Activated naive CD8-positive, alpha-beta T cell treated with anti-CD3 and anti-CD28 coated beads for 36 hours (primary cell): ENCODE measurements at places on chromosomes 3 and 15. TPM values are rescaled to one million over a fixed set of nuclear protein-coding genes. Genes with fewer than 3 reads are reported as not detected.

GPR27 gene
- 0.91 TPM for total RNA-seq

DNA sequence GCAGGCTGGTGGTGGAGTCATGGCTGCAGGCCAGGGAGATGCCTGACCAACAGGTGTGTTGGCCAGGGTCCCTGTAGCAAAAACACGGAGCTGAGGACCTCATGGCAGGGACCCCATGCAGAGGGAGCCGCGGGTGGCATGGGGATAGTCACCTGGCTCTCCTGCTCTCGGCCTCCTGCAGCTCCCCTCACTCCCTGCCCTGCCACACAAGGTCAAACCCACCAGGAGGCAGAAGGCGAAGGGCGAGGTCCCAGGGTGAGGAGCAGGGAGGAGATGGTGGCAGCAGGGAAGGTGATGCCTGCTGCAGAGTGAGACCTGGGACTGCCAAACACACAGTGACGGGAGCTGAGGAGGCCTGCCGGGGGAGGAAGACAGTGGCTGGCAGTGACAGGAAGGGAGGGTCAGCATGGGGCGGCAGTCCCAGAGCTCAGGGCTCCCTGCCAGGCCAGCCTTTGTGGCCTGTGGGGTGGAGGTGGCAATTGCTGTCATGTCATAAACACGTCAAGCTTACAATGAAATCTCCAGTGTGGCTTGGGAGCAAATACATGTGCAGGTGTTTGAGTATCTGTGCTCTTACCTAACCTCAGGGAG, 144.3 kb downstream of the TJP1 start:
- DNase-seq, result no peak
- H3K27ac ChIP-seq, result no peak overlapping the region
- H3K27me3 ChIP-seq, result peaks cover 42% of the 10 kb centered on the region
- H3K4me1 ChIP-seq, result no peaks in the 10 kb centered on the region

DNA sequence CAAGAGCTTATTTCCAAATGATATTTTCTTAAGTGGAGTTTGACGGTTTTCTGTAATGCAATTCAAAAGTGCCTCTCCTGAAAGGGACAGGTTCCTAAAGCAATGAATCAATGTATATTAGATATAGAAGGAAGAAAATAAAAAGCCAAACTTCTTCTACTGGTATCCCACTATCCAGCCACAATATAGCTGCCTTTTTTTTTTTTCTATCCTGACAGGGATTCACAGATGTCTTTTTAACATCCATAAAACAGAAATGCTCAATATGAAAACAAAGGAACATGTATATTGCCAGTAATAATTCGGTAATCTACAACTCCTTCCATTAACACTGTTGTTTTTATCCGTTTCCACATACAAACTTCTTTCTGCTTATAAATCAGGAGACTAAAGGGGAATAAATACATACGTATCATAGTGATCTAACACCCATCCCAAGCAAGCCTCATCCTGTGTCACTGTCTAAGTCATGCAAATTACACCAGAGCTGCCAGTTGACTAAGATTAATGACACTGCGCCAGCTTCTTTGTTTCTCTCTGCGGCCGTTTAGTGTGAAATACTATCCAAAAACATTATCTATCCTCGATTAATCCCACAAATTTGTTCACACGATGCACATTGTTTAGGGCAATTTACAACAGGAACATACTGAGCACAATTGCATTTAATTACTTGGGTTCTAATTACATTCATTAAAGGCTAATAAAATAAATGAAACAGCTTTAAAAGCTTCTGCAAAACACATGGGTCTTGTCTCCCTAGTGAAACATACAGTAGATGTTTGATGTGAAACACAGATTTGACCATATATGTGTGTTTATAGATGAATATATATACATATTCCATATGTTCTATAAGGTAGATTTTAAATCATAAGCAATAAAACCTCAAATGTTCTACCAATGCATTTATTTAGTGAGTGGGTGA, 51.9 kb upstream of the CDIN1 start:
- DNase-seq, result no peak
- no peak overlapping the region for H3K27ac ChIP-seq
- no peak overlapping the region for H3K4me3 ChIP-seq
- H3K4me1 ChIP-seq, result no peaks in the 10 kb centered on the region

DNA sequence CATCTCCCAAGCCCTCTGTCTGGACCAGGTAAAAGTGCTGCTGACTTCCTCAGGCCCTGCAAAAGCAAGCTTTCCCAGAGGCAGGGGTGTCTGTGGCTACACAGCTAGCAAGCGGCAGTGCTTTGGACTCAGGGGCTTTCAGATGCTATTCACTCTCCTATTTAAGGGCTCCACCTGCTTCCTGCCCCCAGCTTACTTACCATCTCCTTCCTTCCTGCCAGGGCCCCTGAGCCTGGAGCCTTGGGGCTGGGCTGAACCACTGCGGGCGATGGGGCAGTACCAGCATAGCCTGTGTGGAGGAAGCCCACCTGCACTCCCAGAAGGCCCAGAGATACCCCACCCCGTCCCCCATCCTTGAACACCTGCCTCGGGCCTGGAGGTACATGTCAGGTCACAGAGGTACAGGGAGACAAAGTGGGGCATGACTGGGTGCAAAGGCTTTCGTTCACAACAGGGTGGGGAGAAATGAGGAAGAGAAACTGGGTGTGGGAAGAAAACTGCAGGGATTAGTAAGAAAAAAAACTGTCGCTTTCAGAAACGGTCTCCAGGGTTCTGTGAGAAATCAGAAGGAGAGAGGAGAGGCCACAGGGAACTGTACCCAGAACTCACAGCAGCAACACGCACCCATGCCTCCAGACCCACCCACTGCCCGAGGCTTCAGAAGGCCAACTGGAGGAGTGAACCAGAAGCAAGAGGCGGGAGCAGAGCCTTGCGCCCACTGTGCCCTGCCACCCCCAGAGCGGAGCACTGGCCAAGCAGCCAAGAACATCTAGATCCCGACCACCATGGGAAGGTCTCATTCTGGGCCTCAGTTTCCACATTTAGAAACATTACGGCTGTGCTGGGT, 49.5 kb downstream of the CCDC12 start:
- H3K27me3 ChIP-seq, result no peaks in the 10 kb centered on the region
- H3K36me3 ChIP-seq, result peaks cover 48% of the 10 kb centered on the region
- peaks cover 45% of the 10 kb centered on the region for H3K4me1 ChIP-seq
- no peak for DNase-seq
- peak overlapping the region; percentile 43 for H3K27ac ChIP-seq

SLC12A1 gene
- not detected for total RNA-seq

TIGIT gene
- 12.9 TPM for total RNA-seq

DNA sequence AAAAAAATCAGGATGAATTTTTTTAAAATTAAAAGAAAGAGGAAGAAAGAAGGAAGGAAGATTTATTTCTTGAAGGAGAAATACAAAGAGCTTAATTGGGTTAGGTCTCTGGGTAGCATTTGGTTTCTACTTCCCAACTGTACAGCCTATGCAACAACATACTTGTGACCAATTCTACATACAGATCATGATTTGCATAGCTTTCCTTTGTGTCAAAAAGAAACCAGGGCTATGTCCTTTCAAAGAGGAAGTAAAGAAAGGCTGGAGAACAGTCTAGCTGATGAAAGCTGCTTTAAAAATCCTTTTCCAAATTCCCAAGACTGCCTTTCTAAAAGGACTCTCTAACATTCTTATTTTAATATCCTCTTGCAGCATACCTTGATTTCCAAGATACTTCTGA, 6.1 kb upstream of the HGD start:
- no peak overlapping the region for H3K27ac ChIP-seq
- DNase-seq, result no peak
- no peaks in the 10 kb centered on the region for H3K27me3 ChIP-seq
- H3K36me3 ChIP-seq, result peaks cover 4% of the 10 kb centered on the region
- no peak overlapping the region for H3K4me3 ChIP-seq

PATL2 gene
- 8.6 TPM for total RNA-seq

GRCh38 chr3:16514755-16515353, 1.4 kb upstream of the RFTN1 start:
- DNase-seq, result no peak
- H3K36me3 ChIP-seq, result peaks cover 57% of the 10 kb centered on the region
- H3K4me3 ChIP-seq, result peak overlapping the region; percentile 80
- peak overlapping the region; percentile 62 for H3K27ac ChIP-seq
- peaks cover 62% of the 10 kb centered on the region for H3K4me1 ChIP-seq

HYAL1 gene
- total RNA-seq, result not detected

C3orf80 gene
- total RNA-seq, result not detected

UBA5 gene
- 68.9 TPM for total RNA-seq

SLMAP gene
- 52.8 TPM for total RNA-seq

GRCh38 chr3:76753599-76753998, 286.3 kb upstream of the ROBO2 start:
- DNase-seq, result no peak
- H3K4me1 ChIP-seq, result no peaks in the 10 kb centered on the region
- H3K27me3 ChIP-seq, result no peaks in the 10 kb centered on the region
- no peaks in the 10 kb centered on the region for H3K36me3 ChIP-seq
- H3K27ac ChIP-seq, result no peak overlapping the region
- no peak overlapping the region for H3K4me3 ChIP-seq

DNA sequence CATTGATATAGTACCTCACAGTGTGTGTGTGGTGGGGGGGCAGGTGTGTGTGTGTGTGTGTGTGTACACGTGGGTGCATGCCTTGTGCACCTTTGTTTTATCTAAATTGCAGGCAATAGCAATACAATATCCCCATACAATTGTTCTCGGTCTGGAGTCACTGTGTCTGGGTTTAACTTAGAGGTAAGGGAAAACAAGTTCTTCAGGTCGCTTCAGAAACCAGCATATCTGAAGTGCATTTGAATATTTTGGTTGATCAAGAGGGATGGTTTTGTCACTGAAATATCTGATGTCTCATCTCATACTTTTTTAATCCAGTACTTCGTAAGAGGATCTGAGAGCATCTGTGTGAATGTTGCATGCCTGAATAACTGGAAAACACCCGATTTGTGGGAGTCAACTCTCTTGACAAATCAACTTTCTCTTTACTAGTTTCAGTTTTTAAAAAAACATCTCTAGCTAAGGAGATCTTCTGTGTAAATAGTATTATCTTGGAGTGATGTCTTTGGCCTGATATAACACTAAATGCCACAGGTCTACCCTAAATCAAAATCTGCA, 206.8 kb upstream of the NR2F2 start:
- H3K27ac ChIP-seq, result no peak overlapping the region
- no peaks in the 10 kb centered on the region for H3K4me1 ChIP-seq
- no peak for DNase-seq

GHRL gene
- 0.41 TPM for total RNA-seq

DNA sequence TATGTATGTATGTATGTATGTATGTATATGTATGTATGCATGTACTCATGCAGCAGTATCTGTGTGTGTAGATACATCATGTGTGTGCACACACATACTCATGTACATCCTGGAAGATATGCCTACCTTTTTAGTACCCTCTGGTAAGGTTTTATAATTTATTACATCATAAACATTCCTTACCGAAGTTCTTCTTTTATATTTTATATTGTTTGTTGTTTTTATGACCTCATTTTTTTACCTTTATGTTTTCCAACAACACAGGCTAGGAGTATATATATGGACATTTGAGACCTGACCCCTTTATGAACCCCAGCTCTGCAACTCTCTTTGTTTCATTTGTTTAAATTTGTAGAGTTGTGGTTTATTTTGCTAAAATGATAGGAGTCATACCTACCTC, 263.5 kb downstream of the ADAMTSL3 start:
- DNase-seq, result no peak
- peaks cover 14% of the 10 kb centered on the region for H3K4me1 ChIP-seq
- H3K36me3 ChIP-seq, result no peaks in the 10 kb centered on the region
- no peak overlapping the region for H3K4me3 ChIP-seq
- H3K27ac ChIP-seq, result no peak overlapping the region

DNA sequence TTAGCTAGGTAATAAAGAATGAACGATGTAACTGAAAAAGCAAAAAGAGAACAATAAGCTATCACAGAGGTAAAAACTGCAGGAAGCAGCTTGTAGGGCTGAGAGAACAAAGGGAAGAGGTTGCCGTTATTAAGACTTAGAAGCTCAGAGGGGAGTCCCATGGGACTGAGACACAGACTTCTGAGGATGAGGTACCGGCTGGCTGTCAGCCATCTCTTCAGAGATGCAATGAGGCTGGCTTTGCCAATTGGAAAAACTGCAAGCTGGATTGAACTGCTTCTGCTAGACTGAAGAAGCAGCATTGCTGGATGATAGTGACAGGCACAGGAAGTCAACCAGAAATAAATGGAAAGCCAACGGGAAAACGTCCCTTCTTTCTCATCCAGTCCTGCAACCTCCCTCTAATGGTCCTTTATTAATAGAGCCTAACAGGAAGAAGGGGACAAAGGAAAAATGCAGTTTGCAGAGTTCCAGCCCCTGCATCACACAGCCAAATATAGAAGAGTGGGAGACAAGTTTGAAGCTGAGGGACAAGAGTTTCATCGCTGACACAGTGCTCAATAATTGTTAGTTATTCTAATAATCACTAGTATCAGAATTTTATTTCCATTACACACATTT, 21.1 kb upstream of the KLHL6 start:
- H3K4me3 ChIP-seq, result no peak overlapping the region
- DNase-seq, result no peak
- peaks cover 3% of the 10 kb centered on the region for H3K27me3 ChIP-seq
- H3K36me3 ChIP-seq, result no peaks in the 10 kb centered on the region
- no peak overlapping the region for H3K27ac ChIP-seq
- H3K4me1 ChIP-seq, result no peaks in the 10 kb centered on the region

DNA sequence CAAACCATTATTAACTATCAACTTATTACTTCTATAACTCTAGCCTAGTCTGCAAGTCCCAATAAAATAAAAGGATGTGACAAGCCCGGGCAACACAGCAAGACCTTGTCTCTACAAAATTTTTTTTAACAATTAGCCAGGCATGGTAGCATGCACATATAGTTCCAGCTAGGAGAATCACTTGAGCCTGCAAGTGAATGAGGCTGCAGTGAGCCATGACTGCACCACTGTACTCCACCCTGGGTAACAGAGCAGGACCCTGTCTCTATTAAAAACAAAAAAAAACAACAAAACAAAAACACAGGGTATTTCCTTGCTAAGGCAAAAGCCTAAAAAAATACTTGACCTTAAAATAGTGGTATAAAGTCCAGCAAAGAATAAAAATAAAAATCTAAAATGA, 31.4 kb downstream of the ANKRD28 start:
- DNase-seq, result no peak
- no peak overlapping the region for H3K27ac ChIP-seq
- no peak overlapping the region for H3K4me3 ChIP-seq
- peaks cover 27% of the 10 kb centered on the region for H3K4me1 ChIP-seq

IGDCC3 gene
- total RNA-seq, result not detected

INTS14 gene
- 66.9 TPM for total RNA-seq

SMAD6 gene
- total RNA-seq, result 0.04 TPM

DNA sequence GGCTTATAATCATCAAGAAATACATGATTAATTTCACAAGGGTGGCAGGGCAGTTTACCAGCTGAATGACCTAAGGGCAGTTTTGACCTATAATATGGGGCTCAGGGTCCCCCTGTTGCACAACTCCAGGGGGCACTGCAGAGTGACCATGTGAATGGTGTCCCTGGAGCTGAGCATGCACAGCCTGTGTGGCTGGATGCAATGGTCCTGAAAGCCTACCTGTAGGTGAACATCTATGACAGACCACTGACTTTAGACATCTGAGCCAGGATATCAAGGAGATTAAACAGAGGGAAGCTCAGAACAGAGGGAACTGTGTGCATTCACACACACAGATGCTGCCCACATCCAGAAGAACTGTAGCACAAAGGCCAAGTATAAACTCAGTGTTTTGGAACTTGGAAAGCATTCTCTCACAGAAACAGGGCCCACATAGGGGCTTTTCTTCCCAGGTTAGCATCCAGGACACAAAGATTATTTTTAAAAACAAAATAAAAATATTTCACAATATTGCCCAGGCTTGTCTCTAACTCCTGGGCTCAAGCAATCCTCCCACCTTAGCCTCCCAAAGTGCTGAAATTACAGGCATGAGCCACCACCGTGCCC, 7.8 kb upstream of the SLC6A11 start:
- H3K4me3 ChIP-seq, result no peak overlapping the region
- DNase-seq, result no peak
- no peaks in the 10 kb centered on the region for H3K36me3 ChIP-seq
- no peaks in the 10 kb centered on the region for H3K4me1 ChIP-seq
